ENCODE measurements at places on chromosomes 16 and 17. TPM values are rescaled to one million over a fixed set of nuclear protein-coding genes. Genes with fewer than 3 reads are reported as not detected.

Gene TNP2
- total RNA-seq: not detected

Gene ABCC6
- total RNA-seq: 2.7 TPM

Gene CNP
- total RNA-seq: 51.2 TPM

DNA sequence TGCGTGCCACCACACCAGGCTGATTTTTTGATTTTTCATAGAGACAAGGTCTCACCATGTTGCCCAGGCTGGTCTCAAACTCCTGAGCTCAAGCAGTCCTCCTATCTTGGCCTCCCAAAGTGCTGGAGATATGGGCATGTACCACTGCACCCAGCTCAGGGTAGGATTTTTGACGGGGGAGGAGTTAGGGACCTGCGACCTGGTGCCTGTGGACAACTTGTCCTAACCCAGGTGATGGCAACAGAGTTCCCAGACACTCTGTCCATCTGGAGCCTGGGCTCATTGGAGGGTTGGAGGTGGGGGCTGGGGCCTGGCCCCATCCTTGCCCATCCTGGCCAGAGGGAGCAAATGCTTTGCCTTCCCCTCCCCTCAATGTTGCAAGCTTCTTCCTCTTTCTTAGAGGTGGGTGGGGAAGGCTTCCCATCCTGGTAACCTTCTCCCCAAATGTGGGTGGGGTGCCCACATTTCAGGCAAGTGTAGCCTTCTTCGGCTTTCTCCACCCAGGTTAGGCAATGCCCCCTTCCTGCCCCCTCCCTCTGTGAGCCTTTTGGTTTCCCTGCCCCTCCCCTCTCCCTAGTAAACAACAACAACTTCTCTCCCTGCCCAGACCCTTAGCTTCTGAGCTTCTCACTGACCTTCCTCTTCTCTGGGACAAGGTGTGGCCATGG is 24.9 kb downstream of the RARA start:
- no peak for DNase-seq

GRCh38 chr17:80886641-80887573 is 104.7 kb upstream of the CHMP6 start:
- DNase-seq: no peak

GRCh38 chr17:5138616-5139457 is 23.0 kb downstream of the USP6 start:
- DNase-seq: no peak

DNA sequence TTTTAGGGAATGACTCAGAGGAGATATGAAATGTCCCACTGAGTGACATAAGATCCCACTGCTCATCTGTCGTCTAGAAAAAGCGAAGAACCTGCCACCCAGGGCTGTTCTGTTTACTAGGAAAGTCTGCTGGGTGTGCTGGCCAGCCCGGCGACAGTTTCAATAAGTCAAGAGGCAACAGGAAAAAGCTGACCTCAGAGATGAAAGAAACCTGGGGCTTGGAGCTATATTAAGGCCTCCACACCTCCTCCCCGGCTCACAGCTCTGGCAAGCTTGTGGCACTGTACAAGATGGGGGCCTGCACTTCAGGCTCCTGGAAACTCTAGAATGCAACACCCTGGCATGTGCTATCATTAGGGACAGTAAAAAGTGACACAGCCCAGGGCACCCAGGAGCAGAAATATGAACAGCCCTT is 10.6 kb downstream of the ZFHX3 start:
- no peak for DNase-seq

DNA sequence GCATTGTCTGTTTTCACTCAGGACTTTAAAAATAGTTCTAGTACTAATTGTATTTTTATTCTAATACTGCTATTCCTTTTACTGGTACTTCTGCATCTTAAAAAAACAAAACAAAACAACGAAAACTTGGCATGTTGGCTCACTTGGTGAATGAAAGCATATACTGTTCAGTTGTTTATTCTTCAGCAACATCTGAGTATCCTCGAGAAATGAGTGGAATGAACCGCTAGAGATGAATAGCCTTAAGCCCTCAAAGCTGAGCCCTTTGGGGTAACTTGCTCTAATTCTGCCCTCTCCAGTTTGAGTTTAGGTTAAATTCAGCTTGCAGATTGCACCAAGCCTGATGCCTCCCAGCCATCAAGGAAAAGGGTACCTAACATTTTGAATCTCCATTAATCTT is 126.5 kb downstream of the WWOX start:
- DNase-seq: no peak

- DNase-seq: no peak
Observed at GRCh38 chr17:50836826-50837225, 1.4 kb downstream of the WFIKKN2 start.

GRCh38 chr16:339680-340079 is 12.8 kb downstream of the AXIN1 start:
- no peak for DNase-seq

DNA sequence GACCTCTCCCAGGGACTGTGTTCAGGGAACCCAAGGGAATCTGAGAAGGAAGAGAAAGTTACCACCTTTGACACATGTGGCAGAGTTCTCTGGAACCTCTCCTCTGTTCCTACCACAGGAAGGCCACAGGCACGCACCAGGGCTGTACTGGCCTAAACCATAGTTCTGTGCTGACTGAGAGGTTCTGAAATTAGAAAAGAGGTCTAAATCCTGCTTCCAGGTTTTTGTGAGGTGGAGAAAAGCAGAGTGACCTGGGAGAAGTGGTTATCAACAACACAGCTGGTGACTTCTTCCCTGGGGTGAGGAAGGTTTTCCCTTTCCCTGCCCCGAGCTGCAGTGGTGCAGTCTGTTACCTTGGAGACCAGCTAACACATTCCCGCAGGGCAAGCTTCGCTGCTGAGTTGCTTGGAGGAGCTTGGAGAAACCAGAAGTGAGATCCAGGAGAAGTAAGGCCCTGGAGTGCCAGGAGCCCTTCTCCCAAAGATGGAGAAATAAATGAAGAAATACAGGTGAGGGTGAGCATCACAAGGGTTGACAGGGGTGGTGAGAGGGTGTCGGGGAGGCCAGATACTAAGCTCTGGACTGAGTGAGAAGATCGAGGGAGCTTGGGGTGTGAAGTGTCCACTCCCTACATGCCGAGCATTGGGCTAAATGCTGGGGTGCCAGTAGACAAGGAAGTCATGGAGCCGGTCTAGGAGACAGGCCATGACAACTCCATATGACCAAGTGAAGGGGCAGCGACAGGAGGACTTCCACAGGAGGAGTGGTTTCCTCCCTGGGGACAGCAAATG is at the start of gene VWA3A:
Gene VWA3A (plus strand): TSS at position 399 of the 791 bp plus-strand sequence. CDS start 97 bp downstream, at position 496.
- DNase-seq: no peak

All from HCT116 (cell line).